ENCODE measurements at places on chromosomes 6 and 20.
A peak's percentile ranks its signal among the peaks of the same experiment; 100 is the strongest.

DNA sequence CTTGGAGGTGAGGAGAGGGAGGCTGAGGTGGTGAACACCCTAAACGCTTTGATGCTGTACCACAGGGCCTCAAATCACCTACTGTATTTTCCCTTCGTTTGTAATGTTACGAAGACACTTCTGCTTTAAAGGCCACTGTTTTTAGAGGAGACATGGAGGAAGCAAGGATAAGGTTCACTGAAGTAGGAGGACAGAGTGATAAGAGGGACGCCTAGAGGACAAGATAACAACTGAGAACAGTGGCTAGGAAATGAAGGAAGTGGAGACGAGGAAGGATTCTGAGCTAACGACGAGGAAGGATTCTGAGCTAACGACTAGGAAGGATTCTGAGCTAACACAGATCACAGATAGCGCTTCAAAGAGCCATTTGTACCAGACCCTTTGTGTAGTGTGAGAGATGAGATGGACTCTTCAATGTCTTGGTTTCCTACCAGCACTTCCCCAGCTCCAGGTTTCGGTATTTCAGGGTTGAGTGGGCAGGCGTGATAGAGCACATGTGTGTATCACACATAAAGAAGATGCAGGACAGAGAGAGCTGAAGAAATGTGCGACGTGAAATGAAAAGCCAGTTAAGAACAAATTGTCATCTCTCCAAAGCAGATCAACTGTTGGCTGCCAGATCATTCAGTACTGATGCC, 7.5 kb downstream of the SF3B5 start:
- no peak for DNase-seq

DNA sequence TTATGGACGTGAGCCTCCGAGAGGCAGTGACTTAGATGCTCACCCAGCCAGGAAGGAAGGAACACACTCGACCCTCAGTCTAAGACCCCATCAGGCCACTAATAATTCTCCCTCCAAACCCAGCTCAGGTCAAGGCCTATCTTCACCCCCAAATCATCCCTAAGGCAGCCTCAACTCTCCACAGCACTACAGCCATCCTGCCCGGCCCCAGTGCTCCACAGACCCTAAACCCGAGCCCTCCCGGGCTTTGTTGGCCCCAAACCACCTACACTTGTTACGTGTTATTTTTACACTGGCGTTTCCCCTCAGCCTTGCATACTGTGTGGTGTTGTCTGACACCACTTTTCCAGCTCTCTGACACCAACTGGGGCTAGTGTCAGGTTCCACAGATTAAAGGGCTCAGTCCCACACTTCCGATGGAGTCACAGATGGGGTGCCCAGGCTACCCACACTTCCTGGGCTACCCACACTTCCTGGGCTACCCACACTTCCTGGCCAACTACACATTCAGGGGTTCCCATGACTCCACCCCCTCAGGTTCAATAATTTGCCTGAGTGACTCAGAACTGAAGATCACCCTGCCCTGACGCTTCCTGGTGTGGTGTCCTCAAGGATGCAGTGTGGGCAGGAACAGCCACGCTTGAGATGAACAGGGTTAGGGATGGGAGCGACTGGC, 25.3 kb downstream of the RBCK1 start:
- no peak for DNase-seq

DNA sequence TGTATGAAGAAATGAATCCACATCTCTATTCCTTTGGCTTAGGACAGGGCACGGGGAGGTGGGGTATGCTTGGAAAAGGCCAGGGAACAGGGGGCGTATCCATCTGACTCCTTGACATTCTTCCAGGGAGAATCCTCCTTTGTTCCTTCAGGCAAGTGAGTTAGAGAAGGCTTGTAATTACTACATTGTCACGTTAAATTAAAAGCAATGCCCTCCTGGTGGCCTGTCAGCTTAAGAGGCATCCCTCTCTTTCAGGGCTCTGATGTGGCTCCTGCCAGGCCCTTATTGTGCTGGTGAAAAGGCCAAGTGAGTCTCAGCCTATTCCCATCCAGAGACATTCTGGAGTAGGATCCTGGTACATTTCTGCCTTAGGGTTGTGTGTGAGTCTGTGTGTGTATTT, 128.3 kb downstream of the FOXA2 start:
- no peak for DNase-seq

DNA sequence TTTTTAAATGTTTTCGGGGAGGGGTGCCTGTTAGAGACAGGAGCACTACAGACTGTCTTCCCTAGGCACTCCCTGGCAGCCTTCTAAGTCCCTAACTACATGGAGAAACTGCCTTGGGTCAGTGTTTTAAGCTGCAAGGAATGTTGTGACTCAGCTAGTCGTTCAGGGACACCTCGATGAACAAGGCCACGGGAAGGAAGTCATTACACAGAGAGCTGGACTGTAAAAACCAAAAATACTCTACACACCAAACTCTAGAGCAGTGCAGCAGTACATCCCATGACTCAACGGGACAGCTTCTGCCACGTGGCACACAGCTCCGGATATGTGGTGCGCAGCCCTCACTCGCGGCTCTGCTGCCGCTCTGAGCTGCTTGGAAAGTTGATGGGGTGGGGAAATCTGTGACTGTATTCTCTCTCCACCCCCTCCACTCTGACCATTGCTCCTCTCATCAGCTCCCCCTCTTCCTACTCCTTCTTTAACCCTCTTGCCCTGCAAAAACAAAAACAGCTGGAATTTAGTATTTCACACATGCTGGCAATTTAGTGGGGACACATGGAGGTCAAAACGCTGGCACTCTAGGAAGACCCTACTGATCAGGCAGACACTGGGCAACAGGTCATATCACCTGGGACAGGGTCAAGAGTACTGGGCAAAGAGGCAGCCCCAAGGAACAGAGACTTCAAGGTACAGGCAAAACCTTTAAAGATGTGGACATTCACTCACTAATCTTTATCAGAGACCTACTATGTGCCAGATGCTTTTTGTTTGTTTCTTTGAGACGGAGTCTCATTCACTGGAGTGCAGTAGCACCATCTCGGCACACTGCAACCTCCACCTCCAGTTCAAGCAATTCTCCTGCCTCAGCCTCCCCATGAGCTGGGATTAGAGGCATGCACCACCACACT, 10.9 kb upstream of the LPIN3 start:
- peak; percentile 40 for DNase-seq

DNA sequence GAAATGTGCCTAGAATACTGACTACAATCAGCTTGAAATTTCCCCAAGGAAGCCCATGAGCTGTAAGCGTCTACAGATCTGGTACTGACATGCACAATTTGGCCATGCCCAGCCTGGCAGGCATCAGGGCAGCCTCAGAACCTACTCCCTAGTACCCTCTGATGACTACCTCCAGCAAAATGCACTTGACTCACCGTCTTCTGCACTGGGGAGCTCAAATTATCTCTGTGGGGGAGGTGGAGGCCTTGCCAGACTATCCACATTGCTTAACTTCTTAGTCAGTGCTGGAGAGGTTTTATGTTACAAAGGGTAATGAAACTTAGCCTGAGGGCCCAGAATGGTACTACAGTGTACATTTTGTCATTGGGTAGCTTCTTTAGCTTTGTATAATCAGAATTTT, 126.0 kb upstream of the ADGRF1 start:
- DNase-seq: no peak

DNA sequence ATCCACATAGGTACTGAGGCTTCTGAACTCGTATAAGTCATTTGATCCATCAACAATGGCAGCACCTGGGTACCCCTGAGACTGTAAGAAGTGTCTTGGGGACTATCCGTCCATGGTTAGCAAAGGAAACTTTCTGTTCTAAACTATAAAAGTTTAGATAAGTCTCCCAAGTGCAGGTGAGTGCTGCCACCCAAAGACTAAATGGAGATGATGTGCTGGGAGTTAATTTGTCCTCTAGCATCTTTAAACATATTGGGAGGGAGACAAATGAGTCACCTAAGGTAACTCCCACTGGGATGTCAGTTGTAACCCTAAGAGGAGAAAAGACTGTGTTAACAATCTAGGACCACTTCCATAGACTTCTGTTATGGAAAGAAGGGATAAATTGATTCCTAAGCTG, 6.2 kb downstream of the BEND6 start:
- DNase-seq: no peak

- DNase-seq: no peak
Observed at GRCh38 chr6:122930252-122931180, 65.5 kb upstream of the CLVS2 start.

- DNase-seq: no peak
Observed at GRCh38 chr6:143594647-143595046, 83.1 kb upstream of the PHACTR2 start.

GRCh38 chr6:87705070-87705691, 3.1 kb upstream of the AKIRIN2 start:
- DNase-seq: no peak

All from stimulated activated naive CD4-positive, alpha-beta T cell (primary cell).